Activated T-helper 9 cell treated with anti-CD3 and anti-CD28 coated beads, Interleukin-2, amount 50 U/mL, for 16 hours (primary cell): ENCODE measurements at places on chromosomes 7 and 10.

GRCh38 chr7:17043012-17043877, 161.5 kb upstream of the AGR3 start:
- DNase-seq, result no peak

DNA sequence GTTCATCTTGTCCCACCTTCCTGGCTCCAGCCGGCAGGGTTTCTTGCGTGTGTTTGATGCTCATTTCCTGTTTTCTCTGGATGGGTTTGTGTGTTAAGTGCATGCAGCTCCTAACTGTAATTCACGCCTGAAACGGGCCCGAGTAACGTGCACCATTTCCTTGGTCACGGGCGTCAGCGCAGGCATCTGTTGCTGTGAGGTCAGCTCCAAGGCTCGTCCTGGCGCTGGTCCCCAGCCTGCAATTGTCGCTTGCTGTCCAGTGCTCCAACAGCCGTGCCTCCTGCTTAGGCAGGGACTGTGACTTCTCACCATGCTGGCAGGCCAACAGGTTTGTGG, 201.1 kb downstream of the GLRX3 start:
- DNase-seq, result no peak

- DNase-seq, result no peak
These were observed 175.7 kb downstream of the GFRA1 start for GRCh38 chr10:116097239-116097784.

DNA sequence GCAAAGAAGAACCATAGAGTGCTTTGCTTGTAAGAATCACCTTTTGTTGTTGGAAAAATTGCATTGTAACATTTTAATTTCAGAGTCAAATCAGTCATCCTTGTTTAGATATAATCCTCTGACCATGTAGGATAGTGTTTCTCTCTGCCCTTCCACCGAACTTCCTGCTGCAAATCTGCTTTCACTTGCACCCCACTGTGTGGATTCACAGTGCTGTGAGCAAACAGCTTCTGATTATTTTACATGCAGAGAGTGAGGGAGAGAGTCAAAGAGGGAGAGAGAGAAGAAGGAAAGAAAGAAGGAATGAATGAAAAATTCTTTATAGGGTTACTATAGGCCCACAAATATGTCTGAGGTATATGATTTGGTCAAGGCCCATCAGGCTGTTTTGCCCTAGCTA, 30.0 kb upstream of the SEM1 start:
- DNase-seq, result no peak

GRCh38 chr7:31408140-31408729, 67.7 kb upstream of the NEUROD6 start:
- no peak for DNase-seq

DNA sequence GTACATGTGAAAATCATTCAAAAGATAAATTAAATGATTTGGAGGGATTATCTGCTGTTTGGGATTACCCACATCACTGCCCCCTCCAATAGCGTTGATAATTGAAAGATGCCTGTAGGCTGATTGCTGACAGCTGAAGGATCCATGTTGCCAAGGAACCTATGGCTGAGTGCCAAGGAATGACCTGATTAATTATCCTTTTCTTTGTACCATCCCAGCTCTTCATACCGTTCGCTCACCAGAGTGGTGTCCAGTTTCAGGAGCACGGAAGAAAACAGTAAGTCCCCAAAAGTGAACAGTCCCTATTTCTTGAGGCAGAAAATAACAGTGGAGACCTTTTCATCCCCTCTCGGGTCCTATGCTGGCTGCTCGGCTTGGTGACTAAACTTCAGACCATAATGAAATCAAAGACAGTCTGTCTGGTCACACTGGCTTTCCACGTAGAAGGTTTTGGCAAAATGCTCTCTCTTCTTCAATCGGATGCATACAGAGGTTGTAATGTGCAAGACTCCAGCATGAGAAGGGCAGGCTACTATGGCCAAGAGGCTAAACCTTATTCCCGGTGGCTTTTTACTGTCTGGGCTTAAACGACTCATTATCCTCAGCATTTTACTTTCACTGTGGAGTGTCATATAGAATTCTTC, 108.8 kb downstream of the SPAG6 start:
- no peak for DNase-seq

DNA sequence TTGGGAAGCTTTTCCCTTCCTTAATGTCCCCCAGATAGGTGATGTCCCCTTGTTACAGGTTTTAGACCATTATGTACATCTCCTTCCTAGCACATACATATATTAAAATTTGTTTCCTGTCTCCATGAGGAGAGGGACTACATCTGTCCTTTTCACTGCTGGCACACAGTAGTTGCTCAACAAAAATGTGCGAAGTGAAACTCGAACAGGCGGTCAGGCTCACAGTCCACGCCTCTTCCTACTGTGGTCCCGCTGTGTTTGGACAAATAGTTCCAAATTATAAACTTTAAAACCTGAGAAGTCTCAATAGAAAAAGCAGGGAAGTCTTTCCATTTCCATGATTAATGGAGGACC, 1.2 kb upstream of the HHEX start:
- DNase-seq, result no peak

GRCh38 chr10:22607261-22607660, 107.1 kb downstream of the PIP4K2A start:
- no peak for DNase-seq

DNA sequence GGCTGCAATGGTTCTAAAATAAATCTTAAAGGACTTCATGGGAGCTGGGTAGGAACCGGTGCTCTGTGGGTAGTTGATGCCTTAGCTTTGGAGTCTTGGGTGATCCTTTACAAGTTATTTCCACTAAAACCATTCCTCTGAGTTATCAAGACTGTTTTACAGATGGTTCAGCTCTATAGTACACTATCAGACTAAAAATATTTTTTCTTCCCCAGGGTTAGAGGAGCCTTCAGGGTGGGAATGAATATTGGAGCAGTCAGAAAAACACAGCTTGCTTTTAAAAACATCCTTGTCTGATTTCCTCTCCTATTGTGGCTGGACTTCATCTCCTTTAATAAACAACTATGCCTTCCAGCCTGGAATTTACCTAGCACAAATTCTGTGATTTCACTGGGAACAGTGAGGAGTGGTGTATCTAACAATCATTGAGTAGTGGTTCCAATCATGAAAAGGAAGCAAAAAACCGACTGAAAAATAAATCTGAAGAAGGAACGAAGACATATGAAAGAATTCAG, 102.6 kb upstream of the AFAP1L2 start:
- no peak for DNase-seq

DNA sequence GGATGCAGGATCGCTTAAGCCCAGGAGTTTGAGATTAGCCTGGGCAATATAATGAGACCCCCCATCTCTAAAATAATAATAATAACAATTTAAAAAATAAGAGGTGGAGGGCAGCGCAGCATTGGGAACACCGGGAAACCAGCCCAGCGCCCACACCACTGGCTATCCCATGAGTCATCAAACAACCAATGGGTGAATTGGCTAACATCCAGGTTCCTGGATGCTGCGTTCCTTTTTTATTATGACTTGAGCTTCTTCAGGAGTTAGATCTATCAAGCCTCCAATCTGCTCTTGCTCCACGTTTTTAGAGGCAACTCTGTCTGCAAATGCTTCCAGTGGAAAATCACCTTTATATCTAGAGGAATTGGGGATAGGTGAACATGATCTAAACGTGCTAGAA, 10.0 kb upstream of the LRRC4 start:
- DNase-seq, result no peak

GRCh38 chr7:2185715-2186114, 47.0 kb downstream of the MAD1L1 start:
- DNase-seq, result no peak

- no peak for DNase-seq
These were observed 3.5 kb downstream of the SH2D4B start for GRCh38 chr10:80540981-80541750.

DNA sequence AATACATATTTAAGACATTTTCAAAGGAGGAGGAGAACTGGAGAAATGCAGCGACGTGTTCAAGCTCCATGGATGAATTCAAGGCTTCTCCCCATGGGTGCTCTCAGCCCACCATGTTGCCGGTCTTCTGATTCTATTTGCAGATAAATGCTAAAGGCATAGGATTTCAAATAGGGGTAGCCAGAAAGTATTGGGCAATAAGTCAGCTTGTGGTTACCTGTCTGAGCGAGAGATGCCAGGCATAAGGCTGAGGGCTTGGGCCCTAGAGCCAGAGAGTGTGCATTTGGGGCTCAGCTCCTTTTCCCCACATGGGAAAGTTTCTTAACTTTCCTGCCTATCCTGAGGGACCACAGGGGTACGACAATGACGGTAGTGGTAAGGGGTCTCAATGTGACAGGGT, 180.0 kb downstream of the PARD3 start:
- DNase-seq, result no peak

GRCh38 chr7:84216472-84216871, 21.9 kb upstream of the SEMA3A start:
- DNase-seq, result no peak

- DNase-seq, result no peak
These were observed 103.5 kb downstream of the SRI start for GRCh38 chr7:88116235-88116795.

GRCh38 chr7:131306777-131307176, 20.9 kb upstream of the MKLN1 start:
- no peak for DNase-seq

GRCh38 chr10:18681971-18682411, 22.8 kb downstream of the ARL5B start:
- DNase-seq, result no peak

- DNase-seq, result no peak
These were observed 81.6 kb downstream of the CRTAC1 start for GRCh38 chr10:97948822-97949221.

DNA sequence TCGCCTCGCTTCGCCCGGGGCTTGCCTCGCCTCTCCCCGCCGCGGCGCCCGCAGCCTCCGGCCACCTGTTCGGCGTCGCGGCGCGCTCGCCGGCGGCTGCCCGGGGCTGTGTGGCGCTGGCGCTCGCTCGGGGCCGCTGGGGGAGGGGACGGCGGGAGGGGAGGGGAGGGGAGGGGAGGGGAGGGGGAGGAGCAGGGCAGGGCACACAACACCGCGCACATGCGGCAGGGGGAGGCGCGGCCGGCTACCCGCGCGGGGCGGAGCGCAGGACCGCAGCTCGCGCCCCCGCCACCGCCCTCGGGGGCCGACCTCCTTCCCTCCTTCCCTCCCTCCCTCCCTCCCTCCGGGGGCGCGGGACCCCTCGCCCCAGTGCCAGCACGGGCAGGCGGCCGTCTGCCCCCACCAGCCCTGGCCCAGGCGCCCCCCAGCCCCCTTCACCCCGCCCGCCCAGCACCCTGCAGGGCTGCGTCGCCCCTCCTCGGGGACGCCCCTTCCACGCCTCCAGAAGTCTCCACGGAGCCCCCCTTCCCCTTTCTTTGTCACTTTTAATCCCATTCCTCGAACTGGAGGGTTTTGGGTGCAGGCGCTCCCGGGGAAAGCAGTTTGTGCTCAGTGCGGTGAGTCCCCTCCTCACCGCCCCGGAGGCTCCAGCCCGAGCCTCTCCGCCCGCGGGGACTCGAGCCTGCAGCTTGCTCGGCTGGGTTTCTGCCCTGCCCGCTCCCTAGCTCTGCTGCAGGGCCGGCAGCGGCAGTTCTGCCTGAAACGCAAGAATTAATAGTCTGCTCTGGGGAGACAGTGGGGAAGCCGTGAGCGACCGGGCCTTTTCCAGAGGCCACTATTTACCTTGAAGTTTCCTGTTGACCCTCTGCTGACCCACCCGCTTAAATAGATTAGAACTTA, at the start of gene PARD3:
PARD3 (minus strand) TSS at position 112 of the 900 bp plus-strand sequence. CDS start 301 bp downstream, outside the sequence.
- no peak for DNase-seq

DNA sequence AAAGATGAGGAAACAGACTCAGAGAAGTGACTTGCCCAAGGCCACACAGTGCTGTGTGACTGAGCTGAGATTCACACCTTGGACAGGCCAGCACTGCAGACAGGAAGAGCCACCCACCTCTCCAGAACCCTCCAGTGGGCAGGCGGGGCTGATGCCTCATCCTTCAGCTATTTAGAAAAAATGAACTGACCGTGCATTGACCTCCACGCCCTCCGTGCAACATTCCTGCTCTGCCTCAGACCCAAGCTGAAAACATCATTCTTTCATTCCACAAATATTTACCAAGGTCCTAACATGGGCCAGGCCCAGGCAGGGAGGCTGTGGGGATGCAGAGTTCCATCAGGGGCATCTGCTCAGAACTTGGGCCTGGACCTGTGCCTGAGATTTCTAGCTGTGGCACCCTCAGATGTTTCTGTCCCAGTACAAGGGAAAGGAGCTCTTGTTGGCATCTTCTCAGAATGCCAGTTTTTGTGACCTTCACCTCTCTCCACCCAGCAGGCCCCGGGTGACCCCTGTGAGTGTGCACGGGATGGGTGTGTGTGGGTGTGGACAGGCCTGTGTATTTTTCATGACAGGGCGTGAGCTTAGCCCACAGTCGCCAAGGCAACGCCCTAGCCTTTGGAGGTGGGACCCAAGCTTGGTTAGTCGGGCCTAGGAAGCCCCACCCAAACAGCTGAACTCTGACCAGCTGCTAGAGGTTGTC, 6.5 kb downstream of the VSIR start:
- no peak for DNase-seq

DNA sequence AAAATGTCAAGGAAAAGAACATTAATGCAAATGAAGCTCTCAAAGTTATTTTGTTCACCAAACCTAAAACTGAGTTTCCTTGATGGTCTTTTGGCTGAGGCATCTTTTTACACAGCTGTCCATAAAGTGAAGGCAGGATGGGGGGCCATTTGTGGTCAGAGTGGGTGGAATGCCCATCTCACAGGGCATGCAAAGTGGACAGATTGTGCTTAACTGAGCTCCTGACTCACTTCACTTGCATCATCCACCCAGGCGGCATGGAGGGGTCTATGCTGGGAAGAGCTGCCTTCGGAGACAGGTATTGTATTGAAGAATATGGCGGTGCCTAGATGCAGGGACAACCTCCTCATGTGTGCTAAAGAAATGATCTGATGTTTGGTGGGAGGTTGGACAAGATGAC, 905.3 kb downstream of the KCNMA1 start:
- DNase-seq, result no peak

GRCh38 chr7:36088553-36088952, 64.5 kb upstream of the EEPD1 start:
- no peak for DNase-seq

GRCh38 chr7:93367254-93367653, 135.1 kb downstream of the VPS50 start:
- DNase-seq, result no peak

DNA sequence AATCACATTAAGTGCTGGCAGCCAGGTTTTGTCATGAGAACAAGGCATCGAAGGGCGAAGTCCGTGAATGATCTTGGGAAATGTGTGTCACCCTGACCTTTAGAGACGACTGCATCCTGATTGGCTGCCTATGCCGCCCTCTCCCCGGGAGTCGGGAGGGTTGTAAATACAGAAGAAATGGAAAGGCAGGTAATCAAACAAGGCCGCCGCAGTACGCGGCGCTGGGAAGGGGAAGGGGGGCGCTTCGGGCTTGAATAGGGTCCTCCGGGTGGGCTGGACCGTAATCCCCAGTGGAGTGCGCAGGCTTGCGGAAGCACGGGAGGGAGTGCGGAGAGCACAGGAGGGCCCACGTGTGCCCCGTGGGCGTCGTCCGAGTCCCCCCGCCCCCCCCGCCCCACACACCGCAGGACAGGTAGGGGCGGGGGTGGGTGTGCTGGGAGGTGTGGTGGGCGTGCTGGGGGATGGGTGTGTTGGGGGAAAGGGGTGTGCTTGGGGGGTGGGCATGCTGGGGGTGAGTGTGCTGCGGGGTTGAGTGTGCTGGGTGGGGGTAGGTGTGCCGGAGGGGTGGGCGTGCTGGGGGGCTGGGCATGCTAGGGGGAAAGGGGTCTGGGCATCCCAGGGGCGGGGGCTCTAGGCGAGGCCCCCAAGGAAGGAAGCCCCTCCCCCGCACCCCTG, 169.4 kb downstream of the ARHGAP12 start:
- peak; percentile 46 for DNase-seq

GRCh38 chr10:98399784-98400183, 15.2 kb downstream of the PYROXD2 start:
- no peak for DNase-seq
